ENCODE measurements at places on chromosomes 12 and 14.
A peak's percentile ranks its signal among the peaks of the same experiment; 100 is the strongest.

DNA sequence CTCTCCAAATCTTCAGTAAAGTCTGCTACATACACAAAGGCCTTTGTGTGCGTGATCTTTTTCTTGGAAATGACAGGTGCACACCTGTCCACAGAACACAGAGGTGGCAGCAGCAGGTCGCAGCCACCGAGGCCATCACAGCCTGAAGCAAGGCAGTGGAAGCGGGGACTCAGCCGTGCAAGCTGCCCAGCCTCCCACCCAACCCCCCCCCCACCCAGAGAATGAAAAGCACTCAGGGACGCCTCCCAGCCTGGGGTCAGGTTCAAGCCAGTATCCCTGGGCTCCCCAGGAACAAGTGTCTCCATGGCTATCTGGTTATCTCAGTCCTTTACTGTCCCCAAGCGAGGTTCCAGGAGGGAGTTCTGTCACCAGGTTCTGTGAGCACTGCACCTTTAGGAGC is 31.2 kb upstream of the TSPAN9 start:
- no peak for DNase-seq
- no peak overlapping the region for H3K27ac ChIP-seq
- H3K4me1 ChIP-seq, result no peaks in the 10 kb centered on the region
- no peak overlapping the region for H3K4me3 ChIP-seq
- H3K36me3 ChIP-seq, result no peaks in the 10 kb centered on the region

- peaks cover 14% of the 10 kb centered on the region for H3K4me1 ChIP-seq
- no peak overlapping the region for H3K4me3 ChIP-seq
- DNase-seq, result no peak
- no peaks in the 10 kb centered on the region for H3K27me3 ChIP-seq
- H3K27ac ChIP-seq, result no peak overlapping the region
These were observed 28.5 kb downstream of the FOS start for GRCh38 chr14:75306927-75307699.

- no peaks in the 10 kb centered on the region for H3K27me3 ChIP-seq
- no peak overlapping the region for H3K4me3 ChIP-seq
- H3K4me1 ChIP-seq, result no peaks in the 10 kb centered on the region
- no peak for DNase-seq
These were observed 283 bp upstream of the PSMB11 start for GRCh38 chr14:23041729-23042128.

DNA sequence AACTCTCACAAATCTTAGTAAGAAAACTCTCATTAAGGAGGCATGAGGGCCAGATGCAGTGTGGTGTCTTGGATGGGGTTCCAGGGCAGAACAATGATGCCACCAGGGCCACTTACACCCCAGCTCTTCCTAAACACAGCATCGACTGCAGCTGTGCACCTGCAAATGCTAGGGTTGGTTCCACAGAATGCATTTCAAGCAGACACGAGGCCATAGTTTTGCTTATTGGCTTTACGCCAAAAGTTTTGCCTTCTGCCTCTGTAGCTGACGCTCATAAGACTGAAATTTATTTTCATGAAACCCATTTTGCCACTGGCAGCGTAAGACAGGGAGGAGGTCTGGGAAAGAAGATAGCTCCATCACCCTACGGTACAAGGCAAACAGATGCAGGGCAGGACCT is 179.0 kb downstream of the RIMBP2 start:
- H3K27me3 ChIP-seq, result no peaks in the 10 kb centered on the region
- H3K36me3 ChIP-seq, result no peaks in the 10 kb centered on the region
- H3K4me1 ChIP-seq, result no peaks in the 10 kb centered on the region
- no peak for DNase-seq
- no peak overlapping the region for H3K4me3 ChIP-seq

DNA sequence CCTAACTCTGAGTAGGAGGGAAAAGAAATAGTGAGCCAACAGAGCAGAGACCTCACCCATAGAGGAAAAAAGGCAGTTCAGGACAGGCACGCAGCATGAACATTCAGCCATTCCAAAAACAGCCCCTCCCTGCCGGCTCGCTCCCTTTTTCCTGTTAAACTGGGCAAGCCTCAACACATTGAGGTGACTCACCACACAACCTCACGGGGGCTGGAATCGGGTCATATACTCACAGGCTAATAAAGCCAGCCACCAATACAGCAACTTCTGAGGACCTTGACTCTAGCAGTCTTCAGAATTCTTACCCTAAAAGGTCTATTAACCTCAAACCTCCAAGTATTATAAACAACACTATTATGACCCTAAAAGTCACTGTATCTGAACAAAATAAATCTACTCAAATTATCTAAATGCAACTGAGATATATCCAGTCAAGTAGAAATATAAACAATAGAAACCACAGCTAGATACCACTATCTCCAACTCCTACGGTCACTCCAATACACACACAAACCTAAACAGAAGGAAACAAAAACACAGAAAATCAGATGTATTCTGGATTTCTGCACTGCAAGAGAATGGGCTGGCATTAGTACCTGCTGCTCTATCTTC is 6.3 kb downstream of the YBX3 start:
- no peak overlapping the region for H3K4me3 ChIP-seq
- DNase-seq, result no peak
- no peaks in the 10 kb centered on the region for H3K36me3 ChIP-seq
- H3K27me3 ChIP-seq, result peaks cover 4% of the 10 kb centered on the region
- peaks cover 7% of the 10 kb centered on the region for H3K4me1 ChIP-seq

GRCh38 chr12:26654623-26655022 is 178.4 kb downstream of the ITPR2 start:
- no peak for DNase-seq
- H3K27ac ChIP-seq, result no peak overlapping the region
- H3K4me1 ChIP-seq, result no peaks in the 10 kb centered on the region
- no peaks in the 10 kb centered on the region for H3K27me3 ChIP-seq
- H3K36me3 ChIP-seq, result peaks cover 54% of the 10 kb centered on the region

GRCh38 chr12:31337952-31338351 is 12.0 kb upstream of the SINHCAF start:
- H3K27ac ChIP-seq, result no peak overlapping the region
- no peaks in the 10 kb centered on the region for H3K4me1 ChIP-seq
- no peak overlapping the region for H3K4me3 ChIP-seq
- DNase-seq, result no peak

- H3K36me3 ChIP-seq, result no peaks in the 10 kb centered on the region
- H3K4me3 ChIP-seq, result no peak overlapping the region
- DNase-seq, result no peak
- H3K4me1 ChIP-seq, result no peaks in the 10 kb centered on the region
- H3K27ac ChIP-seq, result no peak overlapping the region
These were observed 16.2 kb downstream of the PYGL start for GRCh38 chr14:50928002-50928635.

GRCh38 chr12:112473056-112473455 is 54.3 kb downstream of the PTPN11 start:
- no peaks in the 10 kb centered on the region for H3K4me1 ChIP-seq
- H3K36me3 ChIP-seq, result peaks cover 63% of the 10 kb centered on the region
- H3K27me3 ChIP-seq, result no peaks in the 10 kb centered on the region
- H3K4me3 ChIP-seq, result no peak overlapping the region
- no peak overlapping the region for H3K27ac ChIP-seq

- H3K4me1 ChIP-seq, result peaks cover 38% of the 10 kb centered on the region
- H3K27ac ChIP-seq, result no peak overlapping the region
- H3K4me3 ChIP-seq, result no peak overlapping the region
- H3K27me3 ChIP-seq, result no peaks in the 10 kb centered on the region
These were observed 187.8 kb upstream of the AMIGO2 start for GRCh38 chr12:47267571-47267970.

GRCh38 chr12:48183876-48184548 is 568 bp downstream of the CCDC184 start:
- H3K4me3 ChIP-seq, result peak overlapping the region; percentile 76
- no peaks in the 10 kb centered on the region for H3K36me3 ChIP-seq
- H3K4me1 ChIP-seq, result peaks cover 25% of the 10 kb centered on the region

GRCh38 chr12:132505105-132505851 is 15.3 kb downstream of the FBRSL1 start:
- peaks cover 90% of the 10 kb centered on the region for H3K4me1 ChIP-seq
- DNase-seq, result no peak
- no peak overlapping the region for H3K4me3 ChIP-seq
- peaks cover 18% of the 10 kb centered on the region for H3K36me3 ChIP-seq

DNA sequence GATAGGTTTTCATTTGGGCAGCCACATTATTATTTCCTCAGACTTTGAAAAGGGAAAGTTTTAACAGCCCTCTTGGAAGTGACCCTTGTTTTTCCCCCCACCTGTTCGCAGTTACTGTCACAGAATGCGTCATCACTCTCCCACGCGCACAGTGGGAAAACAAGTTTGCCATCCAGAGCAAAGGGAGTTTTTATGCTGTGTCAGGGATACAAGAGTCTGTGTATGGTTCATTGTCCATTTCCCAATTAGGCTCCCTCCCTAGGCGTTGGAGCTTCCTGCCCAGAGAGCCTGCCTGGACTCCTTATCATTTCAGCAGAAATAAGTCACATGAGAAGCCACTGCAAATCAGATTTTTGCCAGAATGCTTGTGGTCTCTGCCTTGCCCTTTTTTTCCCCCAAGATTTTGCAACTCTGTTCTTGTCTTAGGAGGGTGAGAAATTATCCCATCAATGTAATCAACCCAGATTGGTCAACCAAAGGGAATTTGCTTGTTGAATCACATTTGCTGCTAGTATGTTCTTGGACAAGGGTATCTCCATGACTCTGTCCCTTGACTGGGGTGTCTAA is 104.1 kb downstream of the IGF1 start:
- H3K36me3 ChIP-seq, result no peaks in the 10 kb centered on the region
- no peaks in the 10 kb centered on the region for H3K4me1 ChIP-seq
- H3K4me3 ChIP-seq, result no peak overlapping the region
- H3K27ac ChIP-seq, result no peak overlapping the region

GRCh38 chr12:1436015-1436414 is 158.4 kb downstream of the FBXL14 start:
- H3K4me1 ChIP-seq, result no peaks in the 10 kb centered on the region
- no peaks in the 10 kb centered on the region for H3K27me3 ChIP-seq
- no peak overlapping the region for H3K27ac ChIP-seq
- no peak overlapping the region for H3K4me3 ChIP-seq
- no peaks in the 10 kb centered on the region for H3K36me3 ChIP-seq

GRCh38 chr12:14948672-14949071 is 10.3 kb upstream of the ERP27 start:
- H3K4me3 ChIP-seq, result peak overlapping the region; percentile 34
- peak overlapping the region; percentile 95 for H3K27ac ChIP-seq
- peak; percentile 92 for DNase-seq
- peaks cover 66% of the 10 kb centered on the region for H3K4me1 ChIP-seq
- peaks cover 83% of the 10 kb centered on the region for H3K36me3 ChIP-seq

GRCh38 chr14:89521988-89522387 is 105.0 kb upstream of the FOXN3 start:
- DNase-seq, result no peak
- H3K4me1 ChIP-seq, result peaks cover 9% of the 10 kb centered on the region
- no peak overlapping the region for H3K27ac ChIP-seq
- H3K4me3 ChIP-seq, result no peak overlapping the region

DNA sequence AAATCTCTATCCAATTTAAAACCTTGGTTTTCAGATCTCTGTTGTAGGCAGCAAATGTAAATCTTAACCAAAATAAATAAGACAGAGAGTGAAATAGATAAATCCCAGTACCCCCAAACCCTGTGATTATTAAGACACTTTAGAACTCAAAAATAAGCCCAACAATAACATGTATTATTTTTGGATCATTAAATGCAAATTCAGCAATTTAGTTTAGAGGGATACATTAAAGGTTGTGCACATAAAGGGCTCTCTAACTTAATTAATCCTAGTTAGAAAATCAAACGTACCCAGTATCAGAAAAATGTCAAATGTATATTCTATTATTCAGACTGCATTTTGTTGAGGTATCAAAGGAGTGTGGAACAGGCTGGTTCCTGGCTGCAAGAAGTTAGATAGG is 416.8 kb downstream of the SLC16A7 start:
- no peak overlapping the region for H3K4me3 ChIP-seq
- no peaks in the 10 kb centered on the region for H3K36me3 ChIP-seq
- no peaks in the 10 kb centered on the region for H3K27me3 ChIP-seq
- H3K27ac ChIP-seq, result no peak overlapping the region

GRCh38 chr12:95739561-95740313 is 50.8 kb downstream of the NTN4 start:
- no peak overlapping the region for H3K4me3 ChIP-seq
- no peak overlapping the region for H3K27ac ChIP-seq
- no peaks in the 10 kb centered on the region for H3K36me3 ChIP-seq
- DNase-seq, result no peak
- no peaks in the 10 kb centered on the region for H3K27me3 ChIP-seq

- H3K27me3 ChIP-seq, result no peaks in the 10 kb centered on the region
- H3K4me3 ChIP-seq, result no peak overlapping the region
- DNase-seq, result no peak
- no peaks in the 10 kb centered on the region for H3K36me3 ChIP-seq
These were observed 62.0 kb downstream of the DYRK2 start for GRCh38 chr12:67710582-67710981.

- H3K27ac ChIP-seq, result no peak overlapping the region
- H3K4me3 ChIP-seq, result no peak overlapping the region
- H3K4me1 ChIP-seq, result peaks cover 13% of the 10 kb centered on the region
- no peaks in the 10 kb centered on the region for H3K27me3 ChIP-seq
These were observed 134.8 kb downstream of the ZFP36L1 start for GRCh38 chr14:68658029-68658509.

DNA sequence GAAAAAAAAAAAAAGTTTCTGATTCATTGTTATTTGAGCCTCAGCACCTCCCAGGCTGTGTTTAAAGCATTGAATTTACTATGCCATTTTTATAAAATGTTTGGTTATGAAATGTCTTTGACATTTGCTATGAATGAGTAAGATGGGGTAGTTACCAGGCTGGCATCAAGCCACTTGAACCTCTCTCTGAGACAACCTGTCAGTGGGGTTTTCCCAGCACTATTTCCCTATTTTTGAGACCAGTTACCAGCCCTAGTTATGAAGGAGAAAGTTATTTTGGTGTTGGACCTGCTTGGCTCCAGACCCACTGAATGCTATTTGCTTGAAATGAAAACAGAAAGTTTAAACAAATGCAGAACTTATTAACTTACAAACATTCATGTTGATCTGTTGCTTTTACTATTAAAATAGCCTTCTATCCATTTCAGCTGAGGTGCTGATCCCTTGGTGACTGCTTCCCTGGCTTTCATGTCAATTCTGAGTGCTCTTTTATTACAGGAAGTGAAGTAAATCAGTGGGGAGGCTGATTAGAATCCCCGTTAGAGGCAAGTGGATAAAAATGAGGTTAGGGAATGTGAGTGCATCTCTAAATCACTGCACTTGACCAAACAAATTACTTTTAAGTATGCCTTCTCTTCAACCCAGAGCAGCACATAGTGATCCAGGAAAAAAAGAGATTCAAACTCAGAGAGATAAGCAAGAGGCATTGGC is 37.8 kb downstream of the LLPH start:
- H3K4me3 ChIP-seq, result no peak overlapping the region
- no peak for DNase-seq
- H3K27me3 ChIP-seq, result peaks cover 9% of the 10 kb centered on the region
- H3K4me1 ChIP-seq, result no peaks in the 10 kb centered on the region
- no peak overlapping the region for H3K27ac ChIP-seq
- no peaks in the 10 kb centered on the region for H3K36me3 ChIP-seq

- H3K27ac ChIP-seq, result no peak overlapping the region
- no peak for DNase-seq
- H3K27me3 ChIP-seq, result no peaks in the 10 kb centered on the region
- no peaks in the 10 kb centered on the region for H3K36me3 ChIP-seq
- no peaks in the 10 kb centered on the region for H3K4me1 ChIP-seq
These were observed 261.7 kb downstream of the ERC1 start for GRCh38 chr12:1252758-1253157.

All from CD4-positive, alpha-beta T cell (primary cell).